ENCODE measurements at places on chromosomes 13 and 19.
A peak's percentile ranks its signal among the peaks of the same experiment; 100 is the strongest.

DNA sequence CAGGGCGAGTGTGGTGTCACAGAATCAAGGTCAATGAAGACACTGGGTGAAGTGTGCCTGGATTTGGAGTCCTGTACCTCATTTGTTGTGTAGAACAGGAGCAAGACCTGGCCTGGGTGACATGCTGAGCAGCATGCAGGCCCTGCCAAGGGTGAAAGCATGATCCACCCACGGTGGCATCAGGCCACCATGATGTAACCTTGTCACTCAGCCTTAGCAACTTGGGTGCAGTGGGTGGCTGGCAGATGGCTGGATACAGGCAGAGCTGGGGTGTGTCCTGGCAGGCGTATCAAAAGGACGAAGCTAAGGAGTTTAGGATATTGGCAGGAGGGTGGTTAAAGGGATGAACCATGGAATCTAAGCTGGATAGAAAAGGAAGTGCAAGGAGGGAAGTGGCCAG, 10.3 kb downstream of the THSD1 start:
- no peak for DNase-seq

DNA sequence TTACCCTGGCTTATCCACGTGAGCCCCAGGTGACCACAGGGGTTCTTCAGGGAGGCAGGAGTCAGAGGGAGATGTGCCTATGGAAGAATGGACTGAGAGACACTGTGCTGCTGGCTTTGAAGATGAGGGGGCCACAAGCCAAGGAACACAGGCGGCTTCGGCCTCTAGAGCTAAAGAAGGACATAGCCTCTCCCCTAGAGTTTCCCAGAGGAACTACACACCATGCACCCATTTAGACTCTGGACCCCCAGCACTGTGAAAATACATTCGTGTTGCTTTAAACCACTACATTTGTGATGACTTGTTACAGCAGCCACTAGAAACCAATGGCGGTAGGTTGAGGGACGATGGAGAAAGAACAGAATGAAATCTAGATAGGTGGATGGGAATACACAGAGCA, 13.7 kb upstream of the ATF5 start:
- no peak for DNase-seq

DNA sequence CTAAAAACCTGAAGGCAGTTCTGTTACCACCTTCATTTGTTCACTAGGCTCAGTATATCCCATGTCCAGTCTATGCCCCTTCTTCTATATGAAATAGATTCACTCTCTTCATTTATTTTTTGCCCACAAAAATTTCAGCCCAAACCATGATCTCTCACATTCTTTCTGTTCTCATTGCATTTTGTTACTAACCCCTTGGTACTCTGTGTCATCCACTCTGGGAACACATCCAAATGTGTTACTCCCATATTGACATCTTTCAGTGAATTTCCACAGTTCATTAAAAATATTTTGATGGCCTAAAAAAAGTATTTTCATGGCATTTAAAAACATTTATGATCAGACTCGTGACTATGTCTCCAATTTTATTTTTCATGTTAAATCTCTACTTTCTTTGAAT, 378.9 kb downstream of the SLITRK1 start:
- no peak for DNase-seq

DNA sequence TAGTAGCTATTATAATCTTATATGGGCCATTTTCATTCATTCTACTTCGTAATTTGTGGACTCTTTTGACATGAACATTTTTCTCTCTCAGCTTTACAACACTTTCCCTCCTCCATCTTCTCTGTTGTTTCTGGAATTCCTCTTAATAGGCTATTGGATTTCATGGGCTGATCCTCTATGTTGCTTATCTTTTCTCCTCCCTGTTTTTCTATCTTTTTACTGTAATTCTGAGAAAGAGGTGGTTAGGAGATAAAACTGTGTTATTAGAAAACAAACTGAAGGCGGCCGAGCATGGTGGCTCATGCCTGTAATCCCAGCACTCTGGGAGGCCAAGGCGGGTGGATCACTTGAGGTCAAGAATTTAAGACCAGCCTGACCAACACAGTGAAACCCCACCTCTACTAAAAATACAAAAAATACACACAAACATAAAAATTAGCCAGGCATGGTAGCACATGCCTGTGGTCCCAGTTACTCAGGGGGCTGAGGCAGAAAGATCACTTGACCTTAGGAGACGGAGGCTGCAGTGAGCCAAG, 188.1 kb downstream of the UGGT2 start:
- no peak for DNase-seq

- no peak for DNase-seq
Observed at GRCh38 chr13:74153316-74153715, 19.1 kb upstream of the KLF12 start.

DNA sequence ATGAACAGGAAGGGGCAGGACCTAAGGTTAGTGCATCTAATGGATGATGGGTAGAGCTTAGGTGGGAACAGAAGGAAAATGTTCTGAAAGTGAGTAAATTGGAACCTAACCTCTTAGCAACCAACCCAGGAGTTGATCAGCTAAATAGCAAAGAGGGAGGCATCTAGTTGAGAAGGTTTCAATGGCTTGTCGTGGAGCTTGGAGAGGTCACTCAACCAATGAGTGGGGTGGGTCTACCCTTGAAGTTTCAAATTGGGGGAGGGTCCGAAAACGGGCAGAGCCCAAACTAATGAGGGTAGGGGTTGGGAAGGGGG, 5.7 kb upstream of the SHKBP1 start:
- DNase-seq = no peak

- DNase-seq = peak; percentile 49
Observed at GRCh38 chr19:4229179-4229931, at the start of gene EBI3. Gene EBI3 (plus strand): TSS chr19:4229523. CDS start chr19:4229551, 28 bp downstream.

GRCh38 chr13:46198696-46199193, 13.0 kb upstream of the LRRC63 start:
- no peak for DNase-seq

GRCh38 chr13:60138674-60139073, 25.1 kb downstream of the DIAPH3 start:
- DNase-seq = no peak

GRCh38 chr13:40466272-40466671, 200.2 kb downstream of the FOXO1 start:
- DNase-seq = no peak

GRCh38 chr13:59641817-59642216, 521.9 kb downstream of the DIAPH3 start:
- no peak for DNase-seq

DNA sequence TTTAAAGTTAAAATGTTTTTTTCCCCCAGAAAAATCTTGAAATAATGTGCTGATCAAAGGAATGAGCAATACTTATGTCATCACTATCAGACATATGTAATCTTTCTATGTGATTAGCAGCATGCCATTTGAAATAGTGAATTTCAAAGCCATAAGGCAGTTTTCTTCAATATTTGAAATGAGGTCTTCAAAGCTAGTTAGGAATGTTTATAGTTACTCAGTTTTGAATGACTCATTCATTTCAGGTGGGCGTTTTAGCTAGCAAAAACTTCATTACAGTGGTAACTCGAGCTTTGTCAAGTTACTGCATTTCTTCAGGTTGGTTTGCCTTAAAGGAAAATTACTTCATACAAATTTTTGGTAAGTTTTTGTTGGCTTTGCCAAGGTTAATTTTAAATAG, 102.1 kb downstream of the ATP8A2 start:
- no peak for DNase-seq

- no peak for DNase-seq
Observed at GRCh38 chr13:99961636-99962035, 9.9 kb downstream of the ZIC5 start.

- DNase-seq = no peak
Observed at GRCh38 chr19:22807061-22807835, 23.3 kb upstream of the ZNF99 start.

- DNase-seq = no peak
Observed at GRCh38 chr13:22017226-22017625, 346.4 kb downstream of the FGF9 start.

- DNase-seq = no peak
Observed at GRCh38 chr13:37100731-37101130, 4.7 kb downstream of the CSNK1A1L start.

DNA sequence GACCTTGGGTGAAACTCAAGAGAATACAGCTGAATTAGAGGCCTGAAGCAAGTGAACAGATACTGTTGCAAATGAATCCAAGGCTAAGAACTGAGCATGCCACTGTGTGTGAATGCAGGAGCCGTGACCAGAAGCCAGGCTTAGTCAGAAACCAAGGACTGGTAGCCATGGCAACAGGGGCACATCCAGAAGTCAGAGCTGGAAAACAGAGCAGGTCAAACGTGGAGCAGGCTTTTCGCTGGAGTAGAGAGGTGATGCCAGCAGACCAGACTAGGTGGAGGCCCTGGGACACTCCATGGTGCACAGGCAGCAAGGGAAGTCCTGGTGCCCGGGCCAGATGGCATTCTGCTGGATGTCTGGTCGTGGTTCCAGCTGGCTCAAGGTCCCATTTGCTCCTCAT, 564.1 kb downstream of the PCDH9 start:
- peak; percentile 3 for DNase-seq

DNA sequence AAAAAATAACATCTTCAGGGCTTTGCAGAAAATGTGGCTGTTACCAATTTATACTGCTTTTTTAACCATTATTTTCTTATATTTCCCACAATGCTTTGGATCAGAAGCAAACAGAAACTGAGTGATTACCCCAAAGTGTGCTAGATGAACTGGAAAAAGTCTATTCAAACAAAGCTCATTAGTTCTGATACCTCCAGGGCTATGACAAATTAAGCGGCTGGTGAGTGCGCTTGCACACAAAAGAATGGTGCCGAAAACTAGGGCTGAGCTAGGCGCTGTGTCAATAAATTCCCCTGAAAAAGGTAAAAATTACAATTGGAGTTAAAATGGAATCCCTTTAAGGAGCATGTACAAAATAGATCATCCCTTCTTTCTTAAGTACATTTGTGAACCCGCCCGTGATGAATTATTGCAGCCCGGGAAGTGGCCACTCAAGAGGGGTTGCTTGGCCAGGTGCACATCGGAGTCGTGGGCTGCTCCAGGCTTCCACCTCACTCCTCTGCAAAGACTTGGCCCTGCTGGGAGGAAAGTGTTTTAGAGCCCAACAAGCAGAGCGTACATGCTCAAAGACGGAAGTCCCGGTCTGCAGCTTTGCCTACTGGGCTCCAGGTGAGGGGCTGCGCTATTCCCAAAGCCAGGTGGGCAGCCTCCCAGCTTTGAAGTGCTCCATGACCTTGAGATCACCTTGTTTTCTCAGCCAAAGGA, 164.0 kb upstream of the ZNF507 start:
- DNase-seq = no peak

- DNase-seq = no peak
Observed at GRCh38 chr13:84668637-84669036, 786.4 kb upstream of the SLITRK1 start.

DNA sequence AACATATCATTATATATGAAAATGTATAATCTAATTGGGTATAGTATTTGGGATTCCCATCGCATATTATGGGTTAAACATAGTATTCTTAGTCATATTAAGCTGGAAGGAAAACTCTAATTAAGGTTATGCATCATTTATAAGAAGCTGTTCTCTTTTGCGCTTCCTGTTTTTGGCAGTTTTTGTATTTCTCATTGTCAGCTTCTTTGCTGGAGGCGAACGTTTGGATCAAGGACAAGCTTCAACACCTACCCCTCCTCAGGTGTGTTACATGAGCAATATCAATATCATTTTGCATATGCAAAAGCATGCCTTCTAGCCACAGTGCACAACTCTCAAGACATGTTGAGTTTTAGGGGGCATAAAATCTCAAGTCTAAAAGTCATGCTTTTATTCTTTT, 439.8 kb downstream of the TDRD3 start:
- no peak for DNase-seq

Data from Calu3 (cell line).